ENCODE measurements at places on chromosomes 16 and 17.

DNA sequence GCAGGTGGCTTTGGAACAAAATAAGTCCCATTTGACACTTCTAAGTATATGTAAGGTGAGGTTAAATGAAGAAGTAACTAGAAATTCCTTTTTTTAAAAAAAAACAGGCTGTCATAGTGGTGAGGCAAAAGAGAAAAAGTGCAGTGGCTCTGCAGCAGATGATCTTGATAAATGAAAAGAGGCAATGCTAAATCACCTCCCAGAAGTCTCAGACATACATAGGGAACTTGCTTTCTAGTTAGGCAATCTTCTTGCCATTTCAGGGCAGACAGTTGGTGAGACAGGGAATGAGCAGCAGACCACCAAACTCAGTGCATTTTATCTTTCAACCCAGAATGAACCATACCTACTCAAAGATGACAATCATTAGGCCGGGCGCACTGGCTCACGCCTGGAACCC is 90.8 kb downstream of the MYO1D start:
- DNase-seq, result no peak

DNA sequence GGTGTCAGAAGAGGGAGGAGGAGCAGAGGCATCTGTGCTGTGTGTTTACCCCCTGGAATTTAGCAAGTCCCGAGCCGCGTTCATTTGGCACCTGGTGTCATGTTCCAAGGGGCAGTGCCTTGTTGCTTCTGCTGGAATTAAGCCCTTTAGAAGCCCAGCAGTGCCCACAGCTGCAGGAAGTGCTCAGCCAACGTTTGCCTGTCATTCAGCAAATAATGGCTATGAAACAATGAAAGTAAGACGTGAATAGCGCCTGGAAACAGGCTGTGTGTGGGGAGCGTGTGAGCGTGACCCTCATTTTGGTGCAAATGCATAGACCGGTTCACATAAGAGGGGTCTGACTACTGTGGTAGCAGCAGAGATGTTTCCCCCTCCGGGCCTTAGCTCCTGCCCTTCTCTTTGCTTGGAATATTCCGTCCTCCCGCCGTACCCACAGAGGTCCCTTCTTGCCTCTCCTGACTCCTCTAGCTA is 5.8 kb upstream of the ATP2C2 start:
- no peak for DNase-seq

- no peak for DNase-seq
Measured at GRCh38 chr16:61555718-61556441, 480.4 kb downstream of the CDH8 start.

DNA sequence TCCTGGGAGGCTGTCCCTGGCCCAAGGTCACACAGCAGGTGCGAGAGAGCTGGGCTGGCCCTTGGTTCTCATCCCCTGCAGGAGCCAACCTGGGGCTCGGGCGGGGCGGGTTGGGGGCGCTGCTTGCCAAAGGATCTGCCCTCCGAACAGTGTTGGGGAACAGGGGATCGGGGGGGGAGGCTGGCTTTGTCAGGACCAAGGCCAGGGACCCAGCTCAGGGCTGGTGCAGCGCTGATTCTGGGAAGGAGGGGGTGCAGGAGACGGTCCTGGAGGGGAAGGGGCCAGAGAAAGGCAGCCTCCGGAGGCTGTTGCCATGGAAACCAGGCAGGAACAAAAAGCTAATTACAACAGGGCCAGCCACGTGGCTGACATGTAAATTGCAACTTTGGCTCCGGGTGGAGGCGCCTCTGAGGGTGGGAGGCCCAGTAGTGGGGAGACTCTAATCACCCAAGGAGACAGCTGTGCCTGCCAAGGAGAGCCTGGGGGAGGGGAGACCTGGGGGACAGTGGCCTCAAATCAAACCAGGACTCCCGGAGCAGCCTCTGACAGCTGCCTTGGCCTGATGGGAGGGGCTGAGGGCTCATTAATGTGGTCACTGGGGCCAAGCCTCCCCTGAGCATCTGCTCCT is 1.3 kb downstream of the TUBB3 start:
- no peak for DNase-seq
